Osteoblast (primary cell): ENCODE measurements at places on chromosomes 6 and 20. TPM values are rescaled to one million over a fixed set of nuclear protein-coding genes. Genes with fewer than 3 reads are reported as not detected.
A peak's percentile ranks its signal among the peaks of the same experiment; 100 is the strongest.

The AGER gene
- under 0.01 TPM in 2 replicates for total RNA-seq

The CST1 gene
- total RNA-seq: not detected in 2 replicates

- DNase-seq: peak; percentile 96
Observed at GRCh38 chr6:43129434-43130194, 41.5 kb upstream of the SRF start.

GRCh38 chr6:36333931-36334725, 2.6 kb downstream of the BNIP5 start:
- no peak for DNase-seq

The VWA7 gene
- total RNA-seq: 0.29 and 0.36 TPM in 2 replicates

- DNase-seq: peak; percentile 87
Observed at GRCh38 chr20:51525241-51526105, 17.0 kb downstream of the NFATC2 start.

DNA sequence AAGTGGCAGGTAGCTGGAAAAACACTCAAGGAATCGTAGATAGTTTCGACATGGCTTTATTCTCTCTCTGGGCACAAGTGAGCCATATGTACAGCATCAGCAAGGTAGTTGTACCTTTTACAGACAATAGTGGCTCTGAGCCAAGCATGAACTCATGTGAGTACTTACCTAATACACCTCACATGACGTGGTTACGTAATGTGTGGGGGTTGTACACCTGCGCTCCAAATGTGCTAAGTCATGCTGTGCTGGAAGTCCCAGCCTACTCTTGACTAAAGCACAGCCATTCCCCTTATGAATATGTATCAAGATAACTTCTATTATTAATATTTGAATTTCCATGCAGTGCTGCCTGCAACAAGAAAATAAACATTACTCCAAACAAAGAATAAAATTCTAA, 78.8 kb upstream of the HMGN3 start:
- no peak for DNase-seq

The GABRR1 gene
- total RNA-seq: not detected in 2 replicates

The PRL gene
- total RNA-seq: under 0.01 TPM in 1 of 2 replicates, not detected in the other

DNA sequence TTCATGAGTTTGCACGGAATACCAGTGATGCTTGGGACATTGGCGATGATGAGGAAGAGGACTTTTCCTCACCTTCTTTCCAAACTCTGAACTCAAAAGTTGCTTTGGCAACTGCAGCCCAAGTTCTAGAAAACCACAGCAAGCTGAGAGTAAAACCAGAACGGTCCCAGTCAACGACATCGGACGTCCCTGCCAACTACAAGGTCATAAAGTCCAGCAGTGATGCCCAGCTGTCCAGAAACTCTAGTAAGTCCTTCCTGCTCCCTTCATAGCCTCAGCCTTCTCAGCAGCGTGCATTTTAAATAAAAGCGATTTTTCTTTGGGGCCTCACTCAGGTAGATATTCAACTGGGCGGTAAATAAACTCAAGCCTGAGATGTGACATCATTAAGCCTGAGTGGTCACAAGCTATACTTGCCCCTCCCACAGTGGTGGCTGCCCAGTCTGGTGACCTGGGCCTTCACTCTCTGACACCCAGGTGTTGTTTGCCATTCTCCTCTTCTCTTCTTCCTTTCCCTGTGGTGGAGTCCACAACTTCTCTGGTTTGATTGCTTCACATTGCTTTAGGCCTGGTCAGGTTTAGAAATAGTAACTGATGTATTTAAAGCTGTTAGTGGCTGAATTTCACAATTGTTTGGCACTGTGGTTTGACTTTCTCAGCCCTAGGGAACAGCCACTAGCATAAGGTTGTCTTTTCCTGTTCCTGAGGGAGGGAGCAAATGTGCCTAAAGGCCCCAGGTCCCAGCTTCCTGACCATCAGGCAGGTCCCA, 21.6 kb upstream of the TMEM217 start:
- no peak for DNase-seq

DNA sequence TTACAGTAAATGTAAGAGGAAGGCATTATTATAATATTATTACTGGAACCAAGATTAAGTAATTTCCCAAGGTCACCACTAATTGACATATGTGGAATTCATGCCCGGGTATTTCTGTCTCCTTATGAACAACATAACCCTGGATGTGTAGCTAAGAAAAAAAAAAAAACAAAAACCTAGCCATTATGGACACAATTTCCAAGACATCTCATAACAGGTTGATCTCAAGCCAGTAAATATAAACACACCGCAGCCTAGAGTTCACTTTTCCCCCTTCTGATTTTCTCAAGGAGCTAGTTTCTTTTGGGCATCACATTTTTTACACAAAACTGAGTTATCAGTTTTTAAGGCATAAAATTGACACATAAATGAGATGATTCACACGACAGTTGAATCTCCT, 306.5 kb upstream of the RSPO3 start:
- no peak for DNase-seq

- no peak for DNase-seq
Observed at GRCh38 chr20:50536333-50536732, 26.1 kb downstream of the PTPN1 start.

The PTPRT gene
- total RNA-seq: not detected in 2 replicates

The JAG1 gene
- 49.2 and 60.1 TPM in 2 replicates for total RNA-seq

The PTK6 gene
- under 0.01 TPM in 1 of 2 replicates, not detected in the other for total RNA-seq

GRCh38 chr6:147201885-147202515, 2.2 kb upstream of the STXBP5 start:
- DNase-seq: peak; percentile 64

DNA sequence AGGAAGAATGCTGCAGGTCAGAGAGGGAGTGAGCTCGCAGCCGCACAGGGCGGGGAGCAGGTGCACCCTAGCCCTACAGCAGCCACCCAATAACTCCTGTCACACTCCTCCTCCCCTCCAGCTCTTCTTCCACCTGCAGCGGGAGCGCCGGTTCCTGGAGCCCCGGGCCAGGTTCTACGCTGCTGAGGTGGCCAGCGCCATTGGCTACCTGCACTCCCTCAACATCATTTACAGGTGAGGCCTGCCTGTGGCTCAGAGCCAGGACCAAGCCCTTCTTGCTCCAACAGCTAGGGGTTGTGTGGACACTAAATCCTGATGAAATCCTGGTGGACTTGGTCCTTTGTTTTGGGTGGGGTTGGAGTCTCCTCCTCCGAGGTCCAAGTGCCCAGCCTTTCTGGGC, 11.7 kb downstream of the SGK2 start:
- no peak for DNase-seq

The EFCAB8 gene
- 1.4 TPM in 1 of 2 replicates, not detected in the other for total RNA-seq

DNA sequence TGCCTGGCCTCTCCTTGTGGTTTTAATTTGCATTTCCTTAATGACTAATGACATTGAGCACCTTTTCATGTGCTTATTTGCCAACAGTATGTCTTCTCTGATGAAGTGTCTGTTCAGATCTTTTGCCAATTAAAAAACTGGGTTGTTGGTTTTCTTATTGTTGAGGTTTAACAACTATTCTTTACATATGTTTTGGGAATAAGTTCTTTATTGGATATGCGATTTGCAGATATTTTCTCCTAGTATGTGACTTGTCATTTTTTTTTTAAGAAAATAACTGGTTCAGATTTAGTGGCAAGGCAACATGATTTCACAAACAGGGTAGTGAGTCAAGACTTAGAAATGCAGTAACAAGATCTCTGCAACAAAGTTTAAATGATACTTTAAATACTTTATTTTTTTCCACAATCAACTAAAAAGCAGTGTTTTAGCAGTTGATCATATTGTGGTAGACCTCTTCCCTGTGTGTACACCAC, 67.8 kb downstream of the TIAM2 start:
- no peak for DNase-seq

The NUP153 gene
- 28.6 TPM in 2 replicates for total RNA-seq

DNA sequence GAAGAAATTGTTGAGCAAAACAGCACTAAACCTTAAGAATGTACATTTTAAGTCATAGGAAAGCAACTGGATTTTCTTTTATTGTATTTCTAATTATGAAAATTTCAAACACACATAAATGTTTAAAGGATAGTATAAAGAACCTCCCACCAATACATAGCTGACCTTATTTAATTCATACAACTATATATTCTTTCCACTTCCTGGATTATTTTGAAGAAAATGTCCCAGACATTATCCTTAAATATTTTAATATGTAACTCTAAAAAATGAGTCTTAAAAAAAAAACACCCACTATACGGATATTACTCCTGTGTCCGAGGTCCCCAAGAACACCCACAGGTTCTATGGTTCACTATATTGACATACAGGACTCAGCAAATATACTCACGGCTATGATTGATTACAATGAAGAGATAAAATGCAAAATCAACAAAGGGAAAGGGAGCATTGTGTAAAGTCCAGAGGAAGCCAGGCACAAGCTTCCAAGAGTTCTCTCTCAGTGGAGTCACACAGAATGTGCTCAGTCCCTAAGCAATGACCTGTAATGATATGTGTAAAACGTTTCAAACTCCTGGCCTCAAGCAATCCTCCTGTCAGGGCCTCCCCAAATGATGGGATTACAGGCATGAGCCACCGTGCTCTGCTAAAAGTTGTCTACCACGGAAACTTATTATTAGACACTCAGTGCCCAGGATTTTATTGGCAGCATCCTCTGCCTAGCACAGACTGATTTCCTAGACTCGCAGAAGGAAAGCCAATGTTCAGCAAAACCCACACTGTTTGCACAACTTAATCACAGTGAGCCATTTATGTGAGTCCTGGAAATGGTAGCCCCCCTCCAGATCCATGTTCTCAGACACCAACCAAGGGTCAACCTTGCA, 23.2 kb downstream of the GLYATL3 start:
- DNase-seq: no peak
